ENCODE measurements at places on chromosomes 3 and 15. TPM values are rescaled to one million over a fixed set of nuclear protein-coding genes. Genes with fewer than 3 reads are reported as not detected.

ANXA2 gene
- 5,263 TPM for total RNA-seq

EPHB1 gene
- not detected for total RNA-seq

ITIH3 gene
- not detected for total RNA-seq

CTDSPL gene
- total RNA-seq, result 11.0 TPM

HIGD2B gene
- not detected for total RNA-seq

CIP2A gene
- total RNA-seq, result 19.4 TPM

TOMM70 gene
- 55.2 TPM for total RNA-seq

ZNF592 gene
- total RNA-seq, result 23.0 TPM

PP2D1 gene
- not detected for total RNA-seq

GOLGA6L9 gene
- 3.5 TPM for total RNA-seq

TGM5 gene
- not detected for total RNA-seq

ACKR4 gene
- not detected for total RNA-seq

BTLA gene
- not detected for total RNA-seq

SLC2A2 gene
- not detected for total RNA-seq

C2CD4A gene
- total RNA-seq, result 0.02 TPM

TICRR gene
- total RNA-seq, result 15.9 TPM

FAM81A gene
- 17.3 TPM for total RNA-seq

RPP25 gene
- total RNA-seq, result 27.3 TPM

CLDN1 gene
- 28.6 TPM for total RNA-seq

BCL2A1 gene
- total RNA-seq, result 17.4 TPM

LEKR1 gene
- 1.1 TPM for total RNA-seq

PSMA4 gene
- 402 TPM for total RNA-seq
